ENCODE measurements at places on chromosomes 7 and 10.
A peak's percentile ranks its signal among the peaks of the same experiment; 100 is the strongest.

DNA sequence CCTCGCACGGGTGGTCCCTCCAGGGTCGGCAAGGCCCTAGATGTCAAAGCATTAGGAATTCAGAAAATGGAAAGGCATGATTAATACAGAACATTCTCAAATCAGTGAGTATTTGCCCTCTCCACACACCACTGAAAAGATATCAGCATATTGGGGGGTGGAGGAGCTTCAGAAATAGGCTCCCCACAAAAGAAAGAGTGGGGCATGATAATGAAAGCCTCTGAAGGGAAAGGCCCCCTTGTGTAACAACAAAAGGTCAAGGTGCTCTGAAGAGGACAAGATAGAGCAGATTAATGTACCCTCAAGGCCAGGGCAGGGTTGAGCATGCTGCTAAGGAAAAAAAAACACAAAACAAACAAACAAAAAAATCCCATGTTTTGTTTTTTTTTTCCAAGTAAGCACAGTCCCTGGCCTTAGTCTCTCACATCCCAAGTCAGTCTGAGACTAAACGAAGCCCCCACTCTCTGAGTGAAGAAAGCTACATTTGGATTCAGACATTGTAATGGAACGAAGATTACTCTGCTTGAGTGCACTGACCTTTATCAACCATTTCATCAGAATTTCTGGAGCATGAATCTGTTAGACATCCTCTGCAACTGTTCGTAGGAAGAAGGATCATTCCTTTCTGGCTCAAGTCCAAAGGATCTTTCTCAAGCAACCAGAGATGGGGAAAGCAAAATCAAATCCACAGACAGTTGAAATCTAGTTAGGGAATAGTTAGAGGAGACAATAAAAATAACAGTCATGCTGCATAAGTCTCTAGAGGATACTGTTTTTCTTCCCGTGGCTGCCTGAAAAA lies 27.4 kb upstream of the DGKI start:
- no peak for DNase-seq

DNA sequence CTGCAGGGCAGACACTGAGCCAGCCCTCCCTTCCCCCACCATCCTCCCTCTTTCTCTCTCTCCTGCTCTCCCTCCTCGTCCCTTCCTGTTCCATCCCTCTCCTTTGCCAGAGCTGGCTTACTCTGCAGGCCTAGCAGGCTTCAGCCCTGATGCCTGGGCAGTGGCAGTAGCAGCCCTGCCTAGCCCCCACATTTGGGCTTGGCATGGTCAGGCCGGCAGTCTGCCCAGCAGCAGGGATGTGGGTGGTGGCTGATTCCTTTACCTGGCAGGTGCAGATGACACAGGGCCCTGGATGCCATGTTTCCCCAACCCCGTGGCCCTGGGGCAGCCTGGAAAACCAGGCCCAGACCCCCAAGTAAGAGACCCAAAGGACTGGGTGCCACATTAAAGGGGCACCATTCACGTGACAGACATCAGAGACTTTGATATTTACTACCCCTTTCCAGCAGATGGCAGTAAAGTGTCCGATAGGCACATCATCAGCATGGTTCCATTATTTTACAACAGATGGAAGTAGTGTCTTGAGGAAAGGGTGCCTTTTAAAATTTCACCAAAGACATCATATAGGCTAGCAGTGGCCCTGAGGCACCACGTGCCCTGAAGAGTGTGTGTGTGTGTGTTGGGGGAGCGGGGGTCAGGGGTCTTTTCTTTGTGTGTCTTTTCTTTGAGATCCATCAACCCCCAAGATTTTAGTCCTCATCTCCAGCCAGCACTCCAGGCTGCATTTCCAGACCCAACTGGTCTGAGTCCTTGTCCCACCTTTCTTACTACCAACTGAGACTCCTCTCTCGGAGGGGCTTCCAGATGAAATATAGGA lies 5.9 kb downstream of the KCP start:
- no peak for DNase-seq

DNA sequence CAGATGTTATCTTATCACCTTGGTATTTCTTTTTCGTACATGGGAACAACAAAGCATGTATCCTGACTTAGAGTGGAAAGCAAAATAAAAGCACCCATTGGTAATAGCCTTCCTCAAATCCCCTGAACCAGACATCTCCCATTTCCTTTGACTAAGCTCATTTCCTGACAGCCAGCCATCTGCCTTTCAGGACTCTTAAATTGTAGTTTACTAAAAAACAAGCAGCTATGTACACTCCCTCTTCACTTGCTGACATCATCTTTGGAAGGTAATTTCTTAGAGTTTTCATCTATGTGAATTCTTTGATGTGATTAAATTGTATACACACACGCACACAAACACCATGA lies 40.7 kb downstream of the ARL4A start:
- DNase-seq = no peak

DNA sequence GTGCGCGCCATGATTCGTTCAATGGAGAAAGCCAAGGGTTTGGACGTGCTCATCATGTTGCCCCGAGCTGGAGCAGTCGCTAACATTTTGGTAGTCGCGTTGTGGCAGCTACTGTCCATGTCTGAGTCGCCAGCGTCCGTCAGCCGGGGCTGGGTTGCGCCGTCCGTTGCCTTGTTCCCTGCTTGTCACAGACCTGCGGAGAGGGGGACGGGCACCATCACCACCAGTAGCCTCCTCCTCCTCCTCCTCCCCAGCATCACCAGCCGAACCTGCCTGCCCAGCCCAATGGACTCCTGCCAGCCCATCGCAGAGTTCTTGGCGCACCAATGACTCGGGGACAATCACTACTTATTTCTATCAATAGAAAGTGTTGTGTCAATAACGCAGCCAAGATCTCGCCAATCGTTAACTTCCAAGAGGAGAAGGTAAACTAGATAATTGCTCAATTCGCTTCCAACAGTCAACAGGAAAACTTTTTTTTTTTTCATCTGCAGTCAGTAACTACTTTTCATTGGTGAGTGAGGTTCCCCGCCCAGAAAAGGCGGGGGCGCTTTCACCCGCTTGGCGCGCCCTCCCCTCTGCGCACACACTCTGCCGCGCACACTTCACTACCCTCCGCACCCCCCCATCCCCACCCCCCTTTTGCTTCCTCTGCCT lies at the start of gene FEZF1:
FEZF1 (minus strand) TSS at position 432 of the 657 bp plus-strand sequence; CDS start at position 119, 313 bp downstream.
- no peak for DNase-seq

GRCh38 chr7:96085953-96086352 lies 235.9 kb downstream of the SLC25A13 start:
- DNase-seq = no peak

DNA sequence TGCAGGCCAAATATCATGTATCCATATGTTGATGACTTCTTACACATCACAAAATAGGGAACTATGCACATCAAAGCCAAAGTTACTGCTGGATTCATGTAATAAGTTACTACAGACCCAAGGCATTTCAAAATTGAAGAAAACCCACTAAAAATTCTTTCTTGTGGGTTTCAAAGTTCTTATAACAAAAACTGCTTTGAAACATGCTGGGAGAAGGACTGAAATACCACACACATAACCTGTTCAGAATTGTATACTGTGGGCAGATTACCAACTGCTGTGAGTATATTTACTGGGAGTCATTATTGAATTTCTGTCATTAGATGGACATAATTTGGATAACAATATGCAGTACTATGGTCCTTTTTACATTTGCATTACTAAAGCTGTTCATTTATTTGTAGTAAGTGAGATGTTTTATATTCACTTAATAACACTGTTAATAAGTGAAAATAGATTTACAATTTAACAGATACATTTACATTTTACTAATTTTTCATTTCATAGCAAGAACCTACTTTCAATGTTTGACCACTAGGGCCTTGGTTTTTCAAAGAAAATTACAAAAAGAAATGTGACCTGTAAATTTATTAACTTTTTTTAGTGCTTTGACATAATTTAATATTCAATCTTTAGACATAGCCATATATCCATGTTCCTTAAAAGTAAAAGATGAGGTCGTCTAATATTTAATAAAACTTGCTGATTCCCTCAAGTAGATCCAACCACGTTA lies 132.6 kb downstream of the MAGI2 start:
- no peak for DNase-seq

DNA sequence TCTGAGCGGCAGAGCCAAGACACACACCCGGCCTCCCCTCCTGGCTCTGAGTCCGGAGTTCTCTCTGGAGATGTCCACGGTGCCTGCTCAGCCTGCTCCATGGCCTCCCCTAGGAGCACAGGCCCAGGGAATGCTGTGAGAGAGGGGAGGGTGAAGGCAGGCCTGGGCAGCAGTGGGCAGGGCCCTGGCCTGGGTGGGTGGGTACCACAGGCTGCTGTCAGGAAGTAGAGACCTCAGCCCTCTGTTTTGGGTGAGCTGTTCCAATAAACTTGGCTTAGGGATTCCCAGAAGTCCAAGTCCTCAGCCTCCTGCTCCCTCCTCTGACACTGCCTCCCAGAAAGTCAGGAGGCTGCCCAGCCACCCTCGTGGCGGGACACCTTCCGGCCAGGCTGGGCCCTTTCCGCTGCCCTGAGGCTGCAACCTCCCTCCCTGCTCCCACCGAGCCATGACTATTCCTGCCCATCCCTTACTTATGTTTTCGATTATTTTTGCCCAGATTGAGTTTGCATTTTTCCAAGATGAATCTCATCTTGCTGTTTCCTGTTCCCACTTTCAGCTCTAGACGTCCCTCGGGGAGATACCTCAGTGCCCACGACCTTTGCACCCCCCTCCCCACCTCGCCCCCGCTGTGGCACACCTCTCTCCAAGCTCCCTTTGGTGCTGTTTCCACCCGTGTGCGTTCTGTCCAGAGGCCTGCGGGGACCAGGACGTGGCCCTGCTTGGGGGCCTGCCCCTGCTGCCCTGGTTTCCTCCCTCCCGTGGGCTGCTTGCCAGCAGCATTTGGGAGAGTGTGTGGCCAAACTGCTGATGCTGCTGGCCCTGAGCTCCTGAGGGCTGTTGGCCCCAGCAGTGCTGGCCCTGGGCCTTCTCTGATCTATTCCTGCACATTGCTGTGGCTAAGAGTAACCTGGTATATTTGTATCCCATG lies 5.8 kb upstream of the POLM start:
- DNase-seq = no peak

DNA sequence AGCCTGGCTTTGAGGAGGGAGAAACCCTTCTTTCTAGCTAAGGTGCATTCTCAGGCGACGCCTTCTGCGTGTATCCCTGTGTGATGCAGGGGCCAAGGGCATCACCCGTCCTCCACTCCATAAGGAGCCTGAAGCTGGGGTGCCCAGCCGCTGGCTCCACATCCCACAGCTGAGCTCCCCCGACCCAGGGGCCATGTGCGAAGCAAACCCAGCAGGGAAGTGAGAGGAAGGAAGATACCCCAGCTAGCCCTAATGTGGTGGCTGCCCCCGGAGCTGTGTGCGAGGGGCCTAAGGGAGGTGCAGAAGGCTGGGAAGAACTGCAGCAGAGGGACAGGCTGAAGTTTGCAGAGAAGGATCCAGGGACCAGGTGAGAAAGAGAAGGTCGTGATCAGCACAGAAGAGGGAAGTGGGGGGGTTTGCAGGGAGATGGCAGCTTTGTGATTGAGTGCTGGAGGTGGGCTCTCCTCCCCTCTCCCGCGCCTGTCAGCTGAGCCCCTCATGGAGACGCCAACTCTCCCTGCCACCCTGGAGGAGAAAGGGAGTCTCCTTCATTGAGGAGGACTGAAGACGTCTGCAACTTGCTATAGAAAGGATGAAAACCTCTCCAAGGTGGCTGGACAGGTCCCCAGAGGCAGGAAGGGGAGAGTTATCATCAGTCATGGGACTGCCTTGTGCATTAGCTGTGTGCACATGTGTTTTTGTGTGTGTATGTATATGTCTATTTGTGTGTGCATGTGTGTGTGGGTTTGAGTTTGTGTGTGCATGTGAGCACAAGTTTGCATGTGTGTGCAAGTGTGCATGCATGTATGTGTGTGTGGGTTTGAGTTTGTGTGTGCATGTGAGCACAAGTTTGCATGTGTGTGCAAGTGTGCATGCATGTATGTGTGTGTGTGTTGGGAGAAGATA lies 3.5 kb upstream of the CALML5 start:
- no peak for DNase-seq

- DNase-seq = no peak
These were observed 307.2 kb downstream of the TCERG1L start for GRCh38 chr10:131004276-131004675.

- peak; percentile 5 for DNase-seq
These were observed 45.5 kb upstream of the ABLIM1 start for GRCh38 chr10:114703377-114704107.

GRCh38 chr10:29328983-29329382 lies 40.1 kb downstream of the LYZL1 start:
- DNase-seq = no peak

GRCh38 chr7:12685550-12685949 lies 1.9 kb upstream of the ARL4A start:
- DNase-seq = peak; percentile 16

- no peak for DNase-seq
These were observed 237.8 kb downstream of the PAXIP1 start for GRCh38 chr7:154765118-154765517.

GRCh38 chr10:117747636-117748035 lies 205.1 kb downstream of the EMX2 start:
- no peak for DNase-seq

DNA sequence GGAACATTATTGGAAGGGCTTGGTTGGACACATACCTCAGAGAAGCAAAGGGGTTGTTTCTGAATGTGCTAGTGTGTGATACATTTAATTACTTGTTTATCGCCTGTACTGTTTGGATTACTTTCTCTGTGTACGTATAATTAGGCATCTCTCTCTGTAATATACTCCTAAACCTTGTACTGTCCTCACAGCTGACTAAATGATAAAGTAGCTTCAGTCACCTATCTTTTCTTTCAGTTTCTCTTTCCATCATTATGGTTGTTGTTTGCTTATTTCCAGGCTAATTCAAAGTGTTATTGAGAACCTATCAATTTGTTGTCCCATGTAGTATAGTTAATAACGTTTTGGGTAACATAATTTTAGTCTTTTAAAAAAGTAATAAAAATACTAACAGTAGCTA lies 34.0 kb downstream of the MXI1 start:
- DNase-seq = no peak

GRCh38 chr10:110069502-110069982 lies 61.8 kb downstream of the ADD3 start:
- DNase-seq = no peak

GRCh38 chr7:112162142-112162766 lies 43.9 kb downstream of the DOCK4 start:
- DNase-seq = no peak

DNA sequence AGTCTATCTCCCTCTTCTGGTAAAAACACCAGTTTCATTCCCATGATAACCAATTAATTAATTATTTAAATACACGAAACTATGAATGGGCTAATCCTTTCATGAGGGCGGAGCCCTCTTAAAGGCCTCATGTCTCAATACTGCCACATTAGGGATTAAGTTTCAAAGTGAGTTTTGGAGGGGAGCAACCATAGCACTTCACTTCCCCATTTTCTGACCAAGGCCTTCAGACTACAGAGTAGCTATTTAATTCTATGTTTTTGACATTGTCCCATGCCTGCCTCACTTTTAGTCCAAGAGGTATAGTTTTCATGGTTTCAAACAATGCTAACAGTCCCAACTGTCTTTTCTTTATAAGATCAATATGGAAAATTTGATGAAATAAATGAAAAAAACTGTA lies 618.6 kb downstream of the ZWINT start:
- DNase-seq = no peak

Measured in activated CD4-positive, alpha-beta T cell treated with anti-CD3 and anti-CD28 coated beads, Interleukin-2, amount 50 U/mL, for 48 hours (primary cell).